ENCODE measurements at places on chromosomes 7 and 10.

DNA sequence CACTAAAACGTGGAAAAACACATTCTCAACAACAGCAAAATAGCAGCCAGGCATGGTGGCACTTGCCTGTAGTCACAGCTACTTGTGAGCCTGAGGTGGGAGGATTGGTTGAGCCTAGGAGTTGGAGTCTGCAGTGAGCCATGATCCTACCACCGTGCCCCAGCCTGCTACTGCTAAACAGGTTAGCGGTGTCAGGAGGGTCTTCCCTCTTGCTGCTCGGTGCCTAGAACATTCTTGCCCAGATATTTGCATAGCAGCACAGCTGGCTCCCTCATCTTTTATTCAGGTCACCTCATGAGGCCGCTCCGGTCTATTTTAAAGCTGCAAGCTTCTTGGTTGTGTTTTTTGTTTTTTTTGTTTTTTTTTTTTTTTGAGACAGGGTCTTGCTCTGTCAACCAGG is 2.9 kb upstream of the RABGEF1 start:
- no peak for DNase-seq

- DNase-seq = no peak
Observed at GRCh38 chr7:36937754-36938563, 213.7 kb upstream of the AOAH start.

- no peak for DNase-seq
Observed at GRCh38 chr7:42097752-42098151, 139.3 kb downstream of the GLI3 start.

GRCh38 chr10:373015-373414 is 237.8 kb downstream of the ZMYND11 start:
- DNase-seq = no peak

GRCh38 chr7:138186951-138187351 is 110.7 kb downstream of the AKR1D1 start:
- DNase-seq = no peak

GRCh38 chr10:72875250-72876055 is 18.1 kb upstream of the OIT3 start:
- DNase-seq = peak; percentile 23

- peak; percentile 65 for DNase-seq
Observed at GRCh38 chr7:143003393-143004051, 23.4 kb downstream of the OR9A2 start.

DNA sequence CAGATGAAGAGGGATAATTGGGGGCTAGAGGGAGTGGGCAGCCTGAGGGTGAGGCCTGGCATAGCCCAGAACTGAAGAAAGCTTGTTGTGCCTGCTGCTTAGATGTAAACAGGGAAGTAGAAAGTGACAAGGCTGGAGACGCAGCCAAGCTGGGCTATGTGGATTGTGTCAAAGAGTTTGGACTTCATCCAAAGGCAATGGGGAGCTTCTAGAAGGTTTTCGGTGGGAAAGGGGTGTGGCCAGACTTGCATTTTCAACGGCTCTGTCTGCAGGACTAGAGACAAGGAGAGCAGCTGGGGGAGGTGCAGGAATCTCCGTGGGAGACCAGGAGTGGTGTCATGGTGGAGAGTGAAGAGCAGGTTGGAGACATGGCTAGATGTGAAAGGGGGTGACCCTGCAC is 48.8 kb downstream of the GOLGA7B start:
- no peak for DNase-seq

DNA sequence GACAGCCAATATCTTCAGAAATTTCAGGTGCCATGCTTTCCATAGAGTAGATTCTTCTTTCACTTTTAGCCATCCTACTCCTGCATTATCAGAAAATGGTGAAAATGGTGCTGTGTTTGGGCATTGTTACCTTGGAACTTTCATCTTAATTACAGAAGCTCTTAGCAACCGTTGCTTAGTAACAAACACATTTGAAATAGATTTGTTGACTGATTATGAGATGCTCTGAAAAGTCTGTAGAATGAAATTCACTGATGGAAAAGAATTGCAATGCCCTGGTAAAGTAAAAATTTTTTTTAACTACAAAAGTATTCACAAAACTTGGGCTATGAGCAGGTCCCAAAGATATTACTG is 249.3 kb upstream of the NEBL start:
- DNase-seq = no peak

- DNase-seq = peak; percentile 48
Observed at GRCh38 chr10:21953585-21954057, 49.9 kb downstream of the DNAJC1 start.

GRCh38 chr7:95200741-95201140 is 123.6 kb downstream of the PON1 start:
- DNase-seq = no peak
